ENCODE measurements at places on chromosomes 6 and 20.

DNA sequence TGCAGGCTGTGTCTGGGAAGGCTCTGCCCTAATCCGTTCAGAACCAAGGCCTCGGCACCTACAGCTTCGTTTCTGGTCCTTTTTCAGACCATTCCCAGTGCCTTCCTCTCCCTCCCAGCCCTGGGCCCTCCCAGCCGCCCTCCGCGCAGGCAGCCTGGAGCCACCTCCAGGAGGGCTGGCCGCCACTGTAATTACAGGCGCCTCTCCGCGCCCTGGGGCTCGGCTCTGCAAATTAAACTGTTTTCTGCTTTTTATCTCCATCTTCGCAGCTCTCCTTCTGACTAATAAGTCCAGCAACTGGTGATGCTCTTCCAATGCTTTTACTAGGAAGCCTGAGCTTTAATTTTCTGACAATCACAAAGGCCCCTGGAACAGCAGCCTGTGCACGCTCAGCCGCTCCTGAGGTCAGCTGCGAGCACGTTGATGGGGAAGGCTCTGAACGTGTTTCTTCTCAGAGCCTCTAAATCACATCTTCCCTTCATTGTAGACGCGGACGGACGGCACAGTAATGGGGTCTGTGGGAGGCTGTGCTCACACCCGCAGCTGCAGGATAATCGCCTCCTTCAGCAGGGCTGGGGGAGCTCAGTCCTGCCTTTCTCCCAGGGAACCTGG, 194.6 kb downstream of the DLL1 start:
- DNase-seq, result no peak

DNA sequence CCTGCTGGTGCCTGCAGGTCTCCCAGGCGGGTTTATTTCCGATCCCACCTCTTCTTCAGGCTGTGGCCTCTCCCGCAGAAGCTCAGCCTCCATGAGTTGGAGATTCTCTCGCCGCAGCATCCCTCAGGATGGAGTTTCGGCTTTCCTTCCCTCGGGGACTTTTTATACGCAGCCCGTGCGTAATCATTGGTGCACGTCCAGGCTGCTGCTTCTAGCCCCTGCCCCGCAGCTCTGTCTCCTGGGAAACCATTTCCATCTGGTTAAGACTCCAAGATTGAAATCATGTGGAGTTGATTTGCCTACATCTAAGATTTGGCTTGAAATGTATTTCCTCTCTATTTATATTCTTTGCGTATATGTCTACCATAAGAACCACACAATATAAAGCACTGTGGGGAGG, 46.7 kb upstream of the CARMIL1 start:
- no peak for DNase-seq

DNA sequence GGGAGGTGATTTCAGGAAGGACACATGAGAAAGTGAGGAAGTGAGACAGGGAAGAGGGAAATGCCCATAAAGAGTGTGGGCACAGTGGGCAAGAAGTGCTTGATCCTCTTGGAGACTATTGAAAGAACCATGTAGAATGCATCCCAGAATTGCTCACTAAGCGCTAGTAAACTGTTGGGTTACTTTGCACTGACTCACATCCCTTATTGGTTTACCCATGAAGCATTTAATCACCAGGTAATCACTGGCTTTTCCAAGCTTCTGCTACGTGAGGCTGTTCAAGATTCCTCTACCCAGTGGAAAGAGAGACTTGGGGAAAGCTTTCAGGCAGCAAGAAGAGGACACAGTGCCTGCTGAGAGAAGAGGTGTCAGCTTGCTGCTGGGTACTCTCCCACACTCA, 410.0 kb upstream of the JAG1 start:
- DNase-seq, result no peak

- DNase-seq, result no peak
These were observed 9.3 kb downstream of the WDR27 start for GRCh38 chr6:169692516-169692915.

DNA sequence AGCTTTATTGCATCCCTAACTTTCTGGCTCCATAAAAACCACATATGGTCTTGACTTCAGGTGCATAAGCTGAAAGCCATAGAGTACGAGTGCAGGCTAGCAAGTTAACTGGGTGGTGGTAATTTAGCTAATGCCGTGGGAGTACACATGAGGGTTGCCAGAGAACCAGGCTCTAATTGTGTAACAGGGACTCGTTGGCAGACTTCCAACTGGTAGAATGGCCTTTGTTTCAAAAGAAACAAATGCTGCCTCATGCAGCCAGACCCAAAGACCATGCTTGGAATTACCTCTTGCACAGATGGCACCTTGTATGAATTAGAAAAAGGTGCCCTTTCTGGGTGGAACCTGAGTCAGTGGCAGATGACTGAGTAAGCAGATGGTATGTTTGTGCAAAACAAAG, 73.2 kb downstream of the LY86 start:
- DNase-seq, result peak; percentile 11

DNA sequence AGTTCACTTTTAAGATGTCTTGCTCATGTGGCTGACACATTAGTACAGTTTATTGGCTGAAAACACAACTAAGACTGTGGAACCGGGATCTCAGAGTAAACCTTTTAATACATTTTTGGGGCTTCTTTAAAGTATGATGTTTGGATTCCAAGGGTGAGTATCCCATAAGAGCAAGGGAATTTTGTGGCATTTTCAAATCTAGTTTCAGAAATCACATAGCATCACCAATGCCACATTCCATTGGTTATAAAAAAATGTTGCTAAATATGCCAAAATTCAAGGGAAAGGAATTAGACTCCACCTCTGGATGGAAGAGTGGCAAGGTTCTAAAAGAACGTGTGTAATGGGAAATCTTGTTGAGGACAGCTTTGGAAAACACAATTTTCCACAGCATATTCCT, 338.6 kb downstream of the COL12A1 start:
- DNase-seq, result no peak

DNA sequence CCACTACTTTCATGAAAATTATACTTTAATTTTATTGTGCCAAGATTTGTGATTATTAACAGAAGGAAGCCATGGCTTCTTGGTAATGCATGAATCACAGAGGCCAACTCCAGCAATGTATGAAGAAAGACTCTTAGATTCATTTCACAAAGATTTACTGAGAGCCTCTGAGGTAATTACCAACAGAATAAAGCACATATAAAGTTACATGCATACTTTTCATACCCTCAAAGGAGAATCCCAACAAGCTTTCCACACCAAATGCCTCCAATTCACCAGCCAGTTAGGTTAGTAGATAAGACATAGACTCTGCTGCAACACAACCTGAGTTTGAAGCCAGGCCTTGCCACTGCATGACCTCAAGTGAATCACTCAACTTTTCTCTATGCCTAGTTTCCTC, 41.9 kb downstream of the HBS1L start:
- DNase-seq, result no peak

DNA sequence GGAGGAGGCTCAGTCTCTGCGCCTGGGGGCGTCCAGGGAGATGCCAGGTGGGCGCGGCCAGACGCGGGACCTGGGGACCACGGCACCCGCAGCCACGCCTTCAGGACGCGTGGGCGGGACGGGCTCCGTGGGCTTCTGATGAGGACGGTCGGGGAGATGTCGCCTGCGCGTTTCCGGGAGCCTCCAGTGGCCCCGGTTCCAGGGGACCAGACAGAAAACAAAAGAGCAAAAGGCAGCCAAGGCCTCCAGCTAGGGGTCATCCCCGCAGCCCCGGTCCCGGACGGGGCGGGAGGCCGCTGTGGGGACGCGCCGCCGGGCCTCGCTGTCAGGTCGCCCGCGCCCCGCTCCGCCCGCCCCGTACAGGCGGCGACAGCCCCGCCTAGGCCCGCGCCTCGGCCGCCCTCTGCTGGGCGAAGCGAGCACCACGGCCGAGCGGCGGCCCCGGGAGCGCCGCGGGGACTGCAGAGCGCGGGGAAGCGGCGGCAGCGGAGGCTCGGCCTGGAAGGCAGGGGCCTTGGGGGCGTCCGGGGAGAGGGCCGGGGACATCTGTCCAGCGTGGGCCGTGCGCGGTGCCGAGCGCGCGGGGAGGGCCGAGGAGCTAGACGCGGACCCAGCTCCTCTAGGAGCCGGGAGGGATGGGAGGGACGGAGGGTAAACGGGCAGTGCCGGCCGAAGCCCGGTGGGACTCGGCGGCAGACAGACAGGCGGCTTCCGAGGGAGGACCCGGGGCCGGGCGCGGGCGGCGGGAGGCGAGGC, 48.7 kb downstream of the TMEM242 start:
- DNase-seq, result peak; percentile 27

GRCh38 chr6:81690073-81690472, 62.4 kb downstream of the TENT5A start:
- DNase-seq, result no peak

DNA sequence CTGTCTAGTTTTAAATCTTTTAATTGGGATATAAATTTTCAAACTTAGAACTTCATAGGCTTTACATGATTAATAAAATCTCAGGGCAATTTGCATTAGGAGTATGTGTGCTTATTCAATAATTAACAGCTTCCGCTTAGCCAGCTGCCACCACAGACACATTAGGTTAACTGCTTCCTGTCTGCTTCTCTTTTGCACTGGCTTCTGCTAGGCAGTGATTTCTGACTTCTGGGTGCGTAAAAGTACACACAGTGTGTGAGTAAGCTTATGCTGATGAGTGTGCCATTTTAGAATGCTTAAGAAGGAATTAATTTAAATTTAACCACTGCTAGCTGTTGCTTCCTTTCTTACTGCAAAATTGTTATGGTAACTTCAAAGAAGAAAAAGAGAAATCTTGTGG, 73.9 kb downstream of the F13A1 start:
- no peak for DNase-seq

- DNase-seq, result no peak
These were observed 1.8 kb upstream of the TGM3 start for GRCh38 chr20:2293971-2294370.

DNA sequence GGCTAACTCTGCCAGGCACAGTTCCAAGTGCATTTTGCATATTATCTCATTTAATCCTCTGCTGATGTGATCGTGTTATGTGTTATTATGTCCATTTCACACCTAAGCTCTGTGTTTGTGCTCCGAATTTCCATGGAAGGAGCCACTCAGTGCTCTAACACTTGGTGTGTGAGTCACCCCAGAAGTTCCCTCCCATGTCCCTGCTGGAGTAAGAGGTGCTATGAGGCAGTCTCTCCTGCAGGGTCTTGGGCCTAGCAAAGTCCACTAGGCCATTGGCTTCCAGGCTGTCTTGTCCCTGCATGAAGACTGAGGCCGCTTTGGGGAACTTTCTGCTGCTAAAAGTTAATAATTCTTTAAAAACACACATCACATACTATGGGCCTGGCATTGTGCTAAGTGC, 405.9 kb upstream of the SULF2 start:
- DNase-seq, result no peak

GRCh38 chr6:13289789-13290318, 38.5 kb downstream of the TBC1D7 start:
- no peak for DNase-seq

DNA sequence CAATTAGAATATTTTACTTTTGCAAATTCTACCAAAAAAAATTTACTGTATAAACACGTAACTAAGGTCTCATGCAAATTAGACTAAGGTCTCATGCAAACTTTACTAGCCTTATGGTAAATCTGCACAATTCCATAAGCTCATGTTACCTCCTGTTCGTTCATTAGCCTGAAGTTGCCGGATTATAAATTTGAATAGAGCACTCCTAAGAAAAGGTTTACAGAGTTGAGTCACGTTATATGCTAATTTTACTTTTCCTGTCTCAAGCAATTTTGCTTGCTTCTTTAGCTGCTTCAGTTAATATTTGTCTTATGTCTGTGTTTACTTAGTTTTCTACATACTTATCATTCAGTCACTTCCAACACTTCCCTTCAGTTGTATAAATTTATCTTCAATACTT, 1434.0 kb upstream of the EYS start:
- DNase-seq, result no peak

DNA sequence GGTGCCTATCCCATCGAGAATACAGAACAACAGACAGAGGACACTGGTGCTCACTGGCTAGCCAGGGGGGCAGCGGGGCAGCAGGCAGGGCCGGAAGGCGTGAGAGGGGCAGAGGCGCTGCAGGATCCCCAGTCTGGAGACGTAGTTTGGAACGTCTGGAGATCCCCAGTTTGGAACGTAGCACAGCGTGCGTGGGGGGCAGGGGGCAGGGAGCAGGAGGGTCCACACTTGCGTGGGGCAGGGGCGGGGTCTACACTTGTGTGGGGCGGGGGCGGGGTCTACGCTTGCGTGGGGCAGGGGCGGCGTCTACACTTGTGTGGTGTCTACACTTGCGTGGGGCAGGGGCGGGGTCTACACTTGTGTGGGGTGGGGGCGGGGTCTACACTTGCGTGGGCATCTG, 107.2 kb downstream of the DACT2 start:
- no peak for DNase-seq

GRCh38 chr6:16762550-16763477, 1.6 kb upstream of the ATXN1 start:
- DNase-seq, result no peak
